Activated CD4-positive, alpha-beta memory T cell treated with anti-CD3 and anti-CD28 coated beads for 36 hours (primary cell): ENCODE measurements at places on chromosomes 16 and 17. TPM values are rescaled to one million over a fixed set of nuclear protein-coding genes. Genes with fewer than 3 reads are reported as not detected.

GRCh38 chr17:80673152-80673920, 128.7 kb downstream of the RPTOR start:
- DNase-seq = peak; percentile 41

DNA sequence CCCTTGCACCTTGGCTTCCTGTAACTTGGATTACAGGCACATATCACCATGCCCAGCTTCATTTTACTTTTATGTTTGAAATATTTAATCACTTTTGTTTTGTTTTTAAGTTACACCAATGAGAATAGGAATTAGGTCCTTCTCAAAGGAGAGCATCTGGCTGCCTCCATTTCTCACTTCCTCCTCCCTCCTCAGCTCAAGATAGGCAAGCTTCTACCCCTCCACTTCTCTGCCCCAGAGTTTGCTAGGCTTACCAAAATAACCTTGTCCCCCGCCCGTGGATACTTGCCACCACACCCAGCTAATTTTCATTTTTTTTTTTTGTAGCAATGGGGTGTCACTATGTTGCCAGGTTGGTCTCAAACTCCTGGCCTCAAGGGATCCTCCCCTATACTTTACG, 17.9 kb downstream of the GABARAPL2 start:
- DNase-seq = no peak

DNA sequence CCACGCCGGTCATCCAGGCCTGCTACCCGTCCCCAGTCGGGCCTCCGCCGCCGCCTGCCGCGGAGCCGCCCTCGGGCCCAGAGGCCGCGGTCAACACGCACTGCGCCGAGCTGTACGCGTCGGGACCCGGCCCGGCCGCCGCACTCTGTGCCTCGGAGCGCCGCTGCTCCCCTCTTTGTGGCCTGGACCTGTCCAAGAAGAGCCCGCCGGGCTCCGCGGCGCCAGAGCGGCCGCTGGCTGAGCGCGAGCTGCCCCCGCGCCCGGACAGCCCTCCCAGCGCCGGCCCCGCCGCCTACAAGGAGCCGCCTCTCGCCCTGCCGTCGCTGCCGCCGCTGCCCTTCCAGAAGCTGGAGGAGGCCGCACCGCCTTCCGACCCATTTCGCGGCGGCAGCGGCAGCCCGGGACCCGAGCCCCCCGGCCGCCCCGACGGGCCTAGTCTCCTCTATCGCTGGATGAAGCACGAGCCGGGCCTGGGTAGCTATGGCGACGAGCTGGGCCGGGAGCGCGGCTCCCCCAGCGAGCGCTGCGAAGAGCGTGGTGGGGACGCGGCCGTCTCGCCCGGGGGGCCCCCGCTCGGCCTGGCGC, 2.4 kb downstream of the HIC1 start:
- no peak for DNase-seq

DNA sequence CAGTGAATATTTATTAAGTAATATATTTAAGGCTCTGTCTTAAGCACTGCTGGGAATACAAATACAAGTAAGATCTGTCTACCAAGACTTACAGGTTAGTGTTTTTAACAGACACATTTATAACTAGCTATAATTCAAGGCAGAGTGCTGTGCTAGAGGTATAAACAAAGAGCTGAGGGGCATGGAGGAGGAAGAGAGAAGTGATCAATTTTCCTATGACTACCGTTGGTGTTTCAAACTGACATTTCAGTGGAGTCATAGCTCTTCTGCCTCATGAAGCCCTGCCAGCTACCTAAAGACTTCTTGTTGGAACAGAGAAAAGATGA, 79.9 kb downstream of the CYB561 start:
- no peak for DNase-seq

- DNase-seq = no peak
Measured at GRCh38 chr17:45739786-45740185, 44.3 kb upstream of the CRHR1 start.

RGS11 gene
- not detected for total RNA-seq

GRCh38 chr17:71976011-71976649, 144.7 kb upstream of the SOX9 start:
- no peak for DNase-seq

BHLHA9 gene
- not detected for total RNA-seq
